ENCODE measurements at places on chromosomes 7 and 10. TPM values are rescaled to one million over a fixed set of nuclear protein-coding genes. Genes with fewer than 3 reads are reported as not detected.

- no peaks in the 10 kb centered on the region for H3K4me1 ChIP-seq
- H3K27ac ChIP-seq, result no peak overlapping the region
- no peaks in the 10 kb centered on the region for H3K27me3 ChIP-seq
- no peaks in the 10 kb centered on the region for H3K36me3 ChIP-seq
These were observed 30.8 kb upstream of the CACNB2 start for GRCh38 chr10:18109341-18109870.

- DNase-seq, result no peak
- no peaks in the 10 kb centered on the region for H3K27me3 ChIP-seq
- no peaks in the 10 kb centered on the region for H3K4me1 ChIP-seq
These were observed 94.1 kb downstream of the CDCA7L start for GRCh38 chr7:21851559-21851967.

DNA sequence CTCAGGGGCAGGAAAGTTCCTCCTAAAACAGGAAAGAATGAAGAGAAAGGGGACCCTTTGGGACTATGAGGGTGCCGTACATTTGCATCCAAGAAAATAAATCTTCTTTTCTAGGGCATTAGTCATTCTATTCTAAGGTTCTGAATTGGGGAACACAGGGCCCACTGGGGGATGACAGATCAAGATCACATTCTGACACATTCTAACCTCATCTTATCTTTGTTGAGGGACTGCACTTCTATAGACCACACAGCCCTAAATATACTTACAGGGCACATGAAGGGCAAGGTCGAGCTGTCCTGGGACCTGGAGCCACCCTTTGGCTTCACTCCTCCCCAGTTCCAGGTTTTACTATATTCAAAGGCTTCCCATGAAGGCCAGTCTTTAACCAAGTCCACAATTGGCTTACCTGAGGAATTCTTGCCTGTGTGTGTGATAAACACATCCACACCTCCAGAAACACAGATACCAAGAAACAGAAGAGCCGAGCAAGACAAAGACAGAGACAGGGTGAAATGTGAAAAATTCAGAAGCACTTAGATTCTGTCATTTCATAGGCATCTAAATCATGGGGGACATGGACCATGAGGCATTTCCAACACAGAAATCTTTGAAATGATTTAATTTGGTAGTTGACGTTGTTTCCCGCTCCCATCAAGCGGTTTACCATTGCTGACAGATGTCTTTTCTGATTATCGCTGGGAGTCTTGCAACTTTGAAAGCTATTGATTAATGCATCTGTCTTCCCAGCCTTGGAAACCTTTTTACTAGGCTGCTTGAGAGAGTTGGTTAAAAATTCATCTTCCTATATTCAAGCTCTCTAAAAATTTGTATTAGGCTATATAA, 75.8 kb downstream of the CCDC71L start:
- no peaks in the 10 kb centered on the region for H3K27me3 ChIP-seq
- H3K36me3 ChIP-seq, result no peaks in the 10 kb centered on the region
- no peak overlapping the region for H3K4me3 ChIP-seq
- no peaks in the 10 kb centered on the region for H3K4me1 ChIP-seq

- H3K4me3 ChIP-seq, result no peak overlapping the region
- H3K27ac ChIP-seq, result no peak overlapping the region
- H3K36me3 ChIP-seq, result no peaks in the 10 kb centered on the region
- no peaks in the 10 kb centered on the region for H3K4me1 ChIP-seq
- H3K27me3 ChIP-seq, result peaks cover 30% of the 10 kb centered on the region
- DNase-seq, result no peak
These were observed 4.0 kb downstream of the SLC16A12 start for GRCh38 chr10:89531359-89531758.

DNA sequence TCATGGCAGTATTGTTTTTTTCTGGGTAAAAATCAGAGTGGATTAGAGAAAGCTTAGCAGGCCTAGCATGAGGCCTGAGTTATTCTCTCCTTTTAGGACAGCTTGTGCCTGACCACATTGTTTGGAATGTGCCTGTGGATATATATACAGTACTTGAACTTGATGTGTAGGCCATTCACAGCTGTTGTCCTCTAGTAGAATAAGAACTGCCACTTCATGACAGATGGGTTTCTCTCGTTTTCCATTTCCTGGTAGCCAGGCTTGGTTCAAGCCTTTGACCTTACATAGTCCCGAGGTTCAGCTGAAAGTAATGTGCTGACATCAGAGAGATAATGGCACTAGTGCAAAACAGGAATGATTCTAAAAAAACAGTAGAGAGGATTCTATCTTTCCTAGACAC, 473.9 kb downstream of the AUTS2 start:
- H3K36me3 ChIP-seq, result no peaks in the 10 kb centered on the region
- no peaks in the 10 kb centered on the region for H3K27me3 ChIP-seq
- no peak overlapping the region for H3K4me3 ChIP-seq
- peaks cover 24% of the 10 kb centered on the region for H3K4me1 ChIP-seq

GRCh38 chr7:112757337-112757736, 32.9 kb downstream of the TMEM168 start:
- no peaks in the 10 kb centered on the region for H3K27me3 ChIP-seq
- no peaks in the 10 kb centered on the region for H3K4me1 ChIP-seq
- no peak overlapping the region for H3K27ac ChIP-seq
- no peaks in the 10 kb centered on the region for H3K36me3 ChIP-seq

The NAMPT gene
- total RNA-seq, result 161 TPM

The PRSS2 gene
- not detected for total RNA-seq
